ENCODE measurements at places on chromosomes 5 and 9.

GRCh38 chr5:105806596-105806995 is 1864.1 kb downstream of the EFNA5 start:
- DNase-seq, result no peak

GRCh38 chr5:139926797-139927503 is 116.1 kb downstream of the NRG2 start:
- no peak for DNase-seq

GRCh38 chr5:37170856-37171255 is 78.3 kb downstream of the CPLANE1 start:
- DNase-seq, result no peak

DNA sequence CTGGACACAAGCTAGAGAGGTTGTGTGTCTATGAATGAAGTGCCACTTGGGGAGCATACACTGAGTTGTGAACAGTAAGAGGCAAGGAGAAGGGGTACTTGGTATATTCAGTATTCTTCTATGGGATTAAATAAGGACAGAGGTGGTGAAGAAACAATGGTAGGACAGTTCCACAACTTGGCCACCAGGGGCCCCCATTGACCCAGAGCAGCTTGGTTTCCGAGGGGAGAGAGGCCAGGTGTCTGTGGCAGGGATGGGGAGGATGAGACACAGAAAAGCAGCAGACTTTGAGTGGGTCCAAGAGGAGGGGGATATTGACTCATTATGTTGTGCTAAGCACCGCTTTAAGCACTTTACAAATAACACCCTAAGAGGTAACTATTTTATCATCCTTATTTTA is 220.6 kb downstream of the MELK start:
- no peak for DNase-seq

- DNase-seq, result no peak
Observed at GRCh38 chr5:12277504-12278192, 373.4 kb upstream of the CTNND2 start.

- DNase-seq, result no peak
Observed at GRCh38 chr9:2362150-2362549, 259.4 kb upstream of the VLDLR start.

DNA sequence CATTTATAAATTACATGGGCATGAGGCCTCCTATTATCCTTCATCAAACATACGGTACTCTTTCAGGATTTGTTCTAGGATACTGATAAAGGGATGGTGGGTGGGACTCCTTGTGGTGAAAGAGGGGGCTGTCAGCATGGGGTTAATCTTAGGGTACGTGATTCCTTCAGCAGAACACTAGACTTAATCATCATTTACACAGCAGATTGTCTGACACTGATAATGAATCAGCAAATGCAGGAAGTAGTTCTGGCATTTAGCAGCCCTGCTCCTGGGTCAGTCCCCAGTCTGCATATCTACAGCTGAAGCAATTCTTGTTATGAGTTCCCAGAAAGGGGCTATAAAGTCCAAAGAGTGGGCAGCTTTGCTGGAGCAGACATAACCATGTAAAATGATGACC is 384.6 kb downstream of the SPOCK1 start:
- DNase-seq, result no peak

DNA sequence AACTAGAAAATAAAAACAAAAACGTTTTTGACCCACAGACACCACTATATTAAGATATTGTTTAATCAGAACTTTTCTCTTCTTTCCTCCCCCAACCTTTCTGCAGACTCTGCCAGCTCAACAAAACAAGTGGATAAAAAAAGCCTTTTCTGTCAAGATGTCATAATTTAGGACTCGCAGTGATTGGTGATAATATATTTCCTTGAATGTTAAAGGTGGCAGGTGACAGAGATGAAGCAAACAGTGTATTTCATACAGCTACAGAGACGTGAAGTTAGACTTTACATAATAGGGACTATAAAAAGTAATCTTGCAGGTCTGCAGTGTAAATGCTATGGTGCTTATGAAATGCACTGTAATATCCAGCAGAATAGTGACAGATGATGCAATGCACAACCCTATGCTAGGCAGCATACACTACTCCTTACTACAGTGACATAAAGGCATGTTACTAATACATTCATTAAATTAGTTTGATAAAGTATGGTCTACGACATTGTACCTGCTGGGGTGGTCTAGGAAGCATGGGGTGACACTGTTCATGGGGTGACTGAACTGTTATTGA is 326.7 kb upstream of the GRAMD2B start:
- DNase-seq, result no peak

GRCh38 chr5:104265531-104266140 is 703.0 kb upstream of the NUDT12 start:
- DNase-seq, result no peak

DNA sequence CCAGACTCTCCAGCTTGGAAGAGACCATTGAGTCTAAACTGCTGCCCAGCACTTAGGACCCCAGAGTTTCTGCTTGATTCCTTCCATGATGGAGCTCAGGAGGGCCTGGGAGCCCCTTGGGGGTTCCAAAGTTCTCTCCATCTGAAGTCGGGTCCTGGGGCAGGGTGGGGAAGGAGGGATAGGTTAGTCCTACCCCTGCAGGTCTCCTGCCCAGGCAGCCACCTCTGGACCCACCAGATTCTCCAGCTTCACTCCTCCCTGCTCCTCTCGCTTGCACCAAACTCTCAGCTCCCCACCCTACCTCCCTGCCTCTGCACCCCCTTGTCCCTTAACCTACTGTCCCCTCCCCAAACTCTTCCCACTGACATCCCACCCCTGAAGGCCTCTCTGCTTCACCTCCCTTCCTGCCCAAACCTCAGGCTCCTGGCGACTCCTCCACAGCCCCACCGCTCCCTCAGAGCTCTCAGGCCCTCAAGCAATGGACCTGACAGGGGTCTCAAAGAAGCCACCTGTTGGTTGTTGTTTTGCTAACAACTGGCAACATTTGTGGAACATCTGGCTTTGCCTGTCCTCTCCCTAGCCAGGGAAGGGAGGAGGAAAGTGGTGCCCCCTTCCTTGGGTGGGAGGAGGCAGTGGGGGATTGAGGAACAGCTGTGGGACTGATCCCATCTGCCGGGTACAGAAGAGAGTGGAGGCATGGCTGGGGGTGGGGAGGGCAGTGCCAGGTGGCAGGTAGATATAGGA is 137.5 kb downstream of the RGS3 start:
- DNase-seq, result no peak

DNA sequence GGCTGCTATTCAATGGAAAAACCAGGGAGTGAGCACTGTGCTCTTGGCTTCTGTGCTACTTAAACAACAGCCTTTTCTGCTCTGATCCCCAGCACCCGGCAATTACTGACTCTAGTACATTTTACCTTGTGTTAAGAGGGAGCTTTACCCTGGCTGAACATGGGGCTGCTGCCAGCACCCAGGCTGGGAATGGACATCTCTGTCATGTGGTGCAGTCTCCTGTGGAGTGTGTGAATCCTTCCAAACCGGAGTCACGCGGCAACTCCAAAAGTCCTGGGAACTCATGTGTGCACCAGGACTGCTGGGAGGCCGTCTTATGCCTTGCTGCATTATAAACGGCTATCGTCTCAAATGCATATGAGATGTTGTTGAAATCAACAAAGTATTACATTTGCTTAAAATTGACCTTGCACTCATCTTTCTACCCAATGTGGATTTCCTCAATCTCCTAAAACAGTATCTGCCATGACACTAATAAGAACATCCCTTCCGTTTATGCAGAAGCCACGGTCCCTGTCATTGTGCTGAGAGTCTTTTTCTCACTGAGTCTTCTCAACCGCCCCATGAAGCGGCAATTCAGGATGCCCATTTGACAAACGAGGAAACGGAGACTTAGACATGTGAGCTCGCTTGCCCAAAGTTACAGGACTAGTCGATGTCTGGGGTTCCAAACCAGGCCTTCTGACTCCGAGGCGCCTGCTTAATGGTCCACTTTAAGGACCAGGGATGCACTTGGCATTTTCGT is 884 bp upstream of the GSN start:
- no peak for DNase-seq

DNA sequence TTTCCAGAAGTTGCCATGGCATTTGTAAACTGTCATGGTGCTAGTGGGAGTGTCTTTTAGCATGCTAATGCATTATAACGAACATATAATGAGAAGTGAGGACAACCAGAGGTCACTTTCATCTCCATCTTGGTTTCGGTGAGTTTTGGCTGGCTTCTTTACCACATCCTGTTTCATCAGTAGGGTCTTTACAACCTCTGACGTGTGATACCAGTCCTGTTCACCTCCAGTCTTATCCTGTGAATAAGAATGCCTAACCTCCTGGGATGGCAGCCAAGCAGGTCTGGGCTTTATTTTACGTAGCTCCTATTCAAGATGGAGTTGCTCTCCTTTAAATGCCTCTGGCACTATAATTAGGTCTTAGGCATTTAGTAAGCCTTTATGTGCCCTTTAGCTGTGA is 20.4 kb upstream of the RFK start:
- DNase-seq, result no peak

DNA sequence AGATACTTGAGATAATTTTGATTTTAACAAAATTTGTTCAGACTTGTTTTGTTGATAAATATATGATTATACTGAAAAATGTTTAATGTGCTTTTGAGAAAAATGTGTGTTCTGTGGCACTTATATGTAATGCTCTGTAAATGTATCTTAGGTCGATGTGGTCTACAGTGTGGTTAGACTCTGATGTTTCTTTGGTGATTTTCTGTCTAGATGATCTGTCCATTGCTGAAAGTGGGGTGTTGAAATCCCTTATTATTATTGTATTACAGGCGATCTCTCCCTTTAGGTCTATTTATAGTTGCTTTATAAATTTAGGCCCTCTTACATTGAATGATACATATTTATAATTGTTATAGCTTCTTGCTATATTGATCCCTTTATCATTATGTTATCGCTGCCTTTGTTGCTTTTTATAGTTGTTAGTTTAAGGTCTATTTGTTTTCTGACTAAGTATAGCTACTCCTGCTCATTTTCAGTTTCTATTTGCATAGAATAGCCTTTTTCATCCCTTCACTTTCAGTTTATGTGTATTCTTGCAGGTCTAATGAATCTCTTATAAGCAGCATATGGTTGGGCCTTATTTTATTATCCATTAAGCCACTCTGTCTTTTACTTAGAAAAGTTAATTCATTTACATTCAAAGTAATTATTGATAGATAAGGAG is 124.3 kb downstream of the MRPS30 start:
- no peak for DNase-seq

DNA sequence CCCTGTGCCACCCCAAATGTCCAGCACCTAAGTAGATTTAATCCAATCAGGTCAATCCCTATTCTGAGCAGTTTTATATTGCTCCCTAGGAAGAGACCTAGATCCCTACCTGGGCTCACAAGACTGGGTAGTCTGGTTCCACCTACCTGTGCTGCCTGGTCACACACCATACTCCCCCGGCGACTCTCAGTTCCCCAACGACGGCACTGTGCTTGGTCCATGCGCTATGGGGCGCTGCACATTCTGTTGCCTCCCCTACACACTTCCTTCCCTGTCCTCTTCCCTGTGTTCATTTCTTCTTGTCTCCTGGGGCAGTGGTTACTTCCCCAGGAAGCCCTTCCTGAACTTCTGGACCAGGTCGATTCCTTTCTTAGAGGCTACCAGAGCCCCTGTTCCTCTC is 109.9 kb upstream of the IL12B start:
- DNase-seq, result no peak

DNA sequence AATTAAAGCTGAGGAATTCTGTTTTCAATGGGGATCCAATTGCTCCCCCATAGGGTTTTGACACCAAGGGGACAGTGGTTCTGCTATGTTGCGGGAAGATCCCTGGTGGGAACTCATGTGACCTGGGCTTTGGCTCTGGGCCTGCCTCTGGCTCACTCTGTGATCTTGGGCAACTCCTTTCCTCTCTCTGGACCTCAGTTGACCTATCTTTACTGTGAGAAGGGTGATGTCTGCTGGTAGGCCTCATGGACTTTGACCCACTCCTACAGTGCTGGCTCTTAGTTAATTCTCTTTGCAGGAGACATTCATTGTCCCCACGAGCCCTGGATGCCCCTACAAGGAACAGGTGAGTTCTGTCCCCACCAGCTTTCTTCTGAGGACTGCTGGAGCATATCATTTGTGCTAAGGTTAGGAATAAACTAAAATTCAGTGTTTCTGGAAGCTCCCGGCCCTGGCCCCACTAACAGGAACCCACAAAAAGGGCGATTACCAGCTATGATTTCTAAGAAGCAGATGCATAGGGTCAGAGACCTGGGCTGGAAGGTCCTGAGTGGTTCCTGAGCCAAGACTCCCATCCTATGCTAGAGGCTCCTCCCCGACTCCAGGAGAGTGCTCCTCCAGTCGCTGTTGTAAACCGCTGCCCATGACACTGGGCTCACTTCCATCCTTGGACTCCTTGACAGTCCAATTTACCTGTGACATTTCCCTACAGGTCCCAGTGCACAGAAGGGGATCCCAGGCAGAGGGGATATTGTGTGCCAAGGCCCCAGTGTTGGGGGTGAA is 218.3 kb downstream of the PAX5 start:
- no peak for DNase-seq

GRCh38 chr9:15764131-15764530 is 211.3 kb downstream of the CCDC171 start:
- no peak for DNase-seq

- DNase-seq, result no peak
Observed at GRCh38 chr9:117073071-117073470, 341.8 kb downstream of the ASTN2 start.

DNA sequence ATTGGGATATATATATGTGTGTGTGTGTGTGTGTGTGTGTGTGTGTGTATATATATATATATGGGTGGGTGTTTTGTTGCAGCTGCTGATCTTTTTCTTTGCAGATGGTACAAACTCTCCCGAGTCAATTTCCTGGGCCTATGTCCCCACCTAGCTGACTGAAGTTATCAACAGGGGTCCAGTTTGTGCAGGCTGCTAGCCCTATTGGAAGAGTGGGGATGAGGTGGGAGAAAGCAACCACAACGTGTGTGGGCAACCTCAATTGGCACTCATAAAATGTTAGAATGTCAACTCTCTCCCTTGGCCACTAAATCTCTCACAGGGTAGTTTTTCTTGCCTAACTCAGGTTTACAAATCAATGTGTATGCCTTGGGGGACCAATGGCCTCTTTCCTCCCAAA is 5.6 kb downstream of the NR4A3 start:
- DNase-seq, result no peak

- DNase-seq, result no peak
Observed at GRCh38 chr5:78569441-78569840, 79.1 kb downstream of the LHFPL2 start.

- no peak for DNase-seq
Observed at GRCh38 chr5:13581132-13581531, 363.4 kb downstream of the DNAH5 start.

DNA sequence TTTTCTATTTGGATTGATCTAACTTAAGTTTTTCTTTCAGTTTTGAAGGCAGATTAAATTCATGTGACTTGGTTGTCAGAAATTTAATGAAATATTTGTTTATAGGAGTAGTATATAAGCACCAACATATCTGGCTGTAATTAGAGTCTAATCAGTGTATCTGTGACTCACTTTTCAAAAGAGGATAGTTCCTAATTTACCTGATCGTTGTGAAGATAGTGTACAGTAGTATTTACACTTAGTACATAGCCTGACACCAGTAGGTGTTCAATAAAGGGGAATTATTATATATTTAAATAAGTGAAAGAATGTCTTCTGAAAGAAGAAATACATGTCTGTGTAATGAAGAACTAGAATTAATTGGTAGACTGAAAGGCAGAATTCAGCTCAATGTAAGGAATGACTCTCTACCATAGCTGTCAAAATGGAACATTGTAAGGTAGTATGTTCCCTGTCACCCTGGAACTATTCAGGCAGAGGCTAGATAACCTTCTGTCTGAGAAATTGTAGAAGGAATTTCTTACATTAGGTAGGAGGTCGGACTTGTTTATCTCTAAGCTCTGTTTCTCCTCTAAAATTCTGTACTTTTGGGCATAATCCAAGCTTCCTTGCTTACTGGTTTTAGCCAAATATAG is 8.6 kb downstream of the TGFBR1 start:
- DNase-seq, result no peak

Measured in activated gamma-delta T cell treated with anti-CD3 and anti-CD28 coated beads, Interleukin-2, amount 50 U/mL, for 16 hours (primary cell).